Brain microvascular endothelial cell (primary cell): ENCODE measurements at places on chromosomes 1 and 21.

DNA sequence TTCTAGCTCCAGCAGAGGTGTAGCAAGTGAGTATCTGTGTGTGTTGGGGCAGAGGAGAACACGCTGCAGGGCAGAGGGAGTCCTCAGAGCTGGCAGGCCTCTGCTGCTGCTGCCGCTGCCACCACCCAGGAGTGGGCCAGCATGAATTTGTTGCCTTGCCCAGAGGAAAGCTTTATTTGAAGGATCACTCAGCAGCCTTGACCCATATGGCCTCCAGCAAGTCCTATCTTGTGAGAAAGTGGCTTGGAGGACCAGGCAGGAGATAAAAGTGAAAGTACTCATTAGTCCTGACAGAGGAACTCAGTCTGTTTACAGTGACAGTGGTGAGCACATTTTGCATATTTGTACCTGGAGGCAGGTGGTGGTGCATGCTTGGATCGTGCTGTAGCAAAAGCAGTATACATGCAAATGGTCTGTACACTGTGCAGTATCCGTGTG, 3.1 kb downstream of the TRAF5 start:
- DNase-seq: no peak

DNA sequence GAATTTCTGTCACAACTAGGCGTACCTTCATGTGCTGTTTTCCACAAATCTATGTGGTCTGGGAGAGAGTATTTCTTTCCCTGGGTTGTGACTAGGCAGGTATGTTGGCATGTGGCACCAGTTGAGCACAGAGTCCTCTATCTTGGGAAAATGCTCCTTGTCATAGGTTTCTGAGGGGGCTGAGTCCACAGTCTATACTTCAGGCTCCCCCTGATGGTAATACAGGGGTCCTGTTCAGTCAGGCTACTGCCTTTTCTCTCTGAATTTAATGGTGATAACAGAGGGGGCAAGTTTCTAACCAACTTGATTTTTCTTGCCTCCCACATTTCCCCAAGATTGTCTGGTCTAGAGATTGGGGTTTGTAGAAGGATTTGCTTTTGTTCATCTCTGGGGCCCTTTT, 35.8 kb downstream of the VANGL1 start:
- no peak for DNase-seq

- peak; percentile 11 for DNase-seq
Observed at GRCh38 chr1:71638081-71638766, 557.4 kb upstream of the ZRANB2 start.

DNA sequence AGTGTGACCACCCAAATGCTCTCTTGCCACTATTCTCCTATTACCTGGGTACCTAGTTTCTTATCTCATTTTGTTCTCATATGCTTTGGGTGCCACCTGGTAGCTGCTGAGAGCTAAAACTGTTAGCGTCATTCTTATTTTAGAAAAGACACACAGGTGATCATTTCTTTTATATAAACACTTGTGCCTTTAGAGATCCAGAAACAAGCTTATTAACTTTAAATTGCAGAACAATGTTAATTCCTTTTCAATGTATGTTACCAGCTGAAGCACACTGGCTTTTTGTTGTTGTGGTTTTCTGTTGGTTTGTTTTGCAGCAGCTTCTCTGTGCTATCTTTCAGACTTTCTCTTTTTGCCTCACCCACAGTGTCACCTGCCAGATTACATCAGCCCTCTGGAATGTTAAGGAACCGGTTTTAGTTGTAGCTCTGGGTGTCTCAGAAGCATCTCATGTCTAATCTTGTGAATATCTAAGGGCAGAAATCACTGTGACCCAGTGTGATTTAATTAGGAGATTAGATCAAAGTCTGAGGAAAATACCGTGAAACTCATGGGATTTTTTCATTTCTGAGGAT, 43.4 kb upstream of the SLC19A2 start:
- no peak for DNase-seq

DNA sequence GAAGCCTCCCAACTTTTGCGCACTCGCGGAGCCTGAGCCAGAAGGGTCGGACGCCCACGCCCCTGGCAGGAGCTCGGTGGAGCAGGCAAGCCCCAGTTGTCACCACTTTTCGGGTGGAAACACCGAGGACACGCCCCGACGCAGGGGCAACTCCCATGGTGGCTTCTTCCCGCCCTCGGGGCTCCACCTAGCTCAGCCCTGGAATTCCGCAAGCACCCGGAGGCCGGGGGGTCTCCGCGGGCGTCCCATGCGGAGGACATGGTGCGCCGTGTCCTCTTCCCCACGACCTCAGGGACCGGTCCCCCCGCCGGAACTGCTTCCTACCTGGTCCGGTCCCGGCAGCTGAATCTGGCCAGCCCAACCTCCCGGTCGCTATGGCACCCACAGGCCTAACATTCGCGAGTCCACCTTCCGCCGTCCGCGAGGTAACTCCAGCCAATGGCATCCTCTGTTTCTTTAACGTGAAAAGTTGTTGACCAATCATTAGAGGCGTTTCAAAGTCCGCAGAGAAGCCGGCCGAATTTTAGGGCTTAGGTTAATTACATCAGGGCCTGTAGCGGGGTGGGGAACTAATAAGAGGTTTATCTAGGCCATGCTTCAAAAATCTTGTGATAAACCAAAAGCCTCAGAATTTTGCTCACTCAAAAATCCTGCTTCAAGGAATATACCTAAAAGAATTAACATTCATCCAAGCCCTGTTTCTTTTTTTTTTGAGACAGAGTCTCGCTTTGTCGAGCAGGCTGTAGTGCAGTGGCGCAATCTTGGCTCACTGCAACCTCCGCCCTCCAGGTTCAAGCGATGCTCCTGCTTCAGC, at the start of gene STPG1:
TSS of gene STPG1 (minus strand) at position 433 of the 814 bp plus-strand sequence. CDS start 12,394 bp downstream, outside the sequence.
- DNase-seq: peak; percentile 77

- no peak for DNase-seq
Observed at GRCh38 chr1:223872308-223872901, 26.7 kb upstream of the TP53BP2 start.

DNA sequence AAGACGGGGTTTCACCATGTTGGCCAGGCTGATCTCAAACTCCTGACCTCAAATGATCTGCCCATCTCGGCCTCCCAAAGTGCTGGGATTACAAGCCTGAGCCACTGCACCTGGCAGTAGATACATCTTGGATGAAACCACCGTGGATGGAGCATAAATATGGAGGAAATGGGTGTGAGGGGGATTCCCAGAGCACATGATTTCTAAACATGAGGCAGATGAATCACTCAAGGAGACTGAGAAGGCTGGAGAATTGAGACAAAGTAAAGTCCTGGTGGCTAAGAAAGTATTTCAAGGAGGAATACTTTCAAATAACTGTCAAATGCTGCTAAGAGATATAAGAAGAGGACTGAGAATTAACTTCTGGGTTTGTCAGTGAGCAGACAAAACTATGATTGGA, 5.4 kb upstream of the PGBD5 start:
- no peak for DNase-seq

GRCh38 chr1:65894738-65895605, 102.3 kb downstream of the PDE4B start:
- DNase-seq: no peak

DNA sequence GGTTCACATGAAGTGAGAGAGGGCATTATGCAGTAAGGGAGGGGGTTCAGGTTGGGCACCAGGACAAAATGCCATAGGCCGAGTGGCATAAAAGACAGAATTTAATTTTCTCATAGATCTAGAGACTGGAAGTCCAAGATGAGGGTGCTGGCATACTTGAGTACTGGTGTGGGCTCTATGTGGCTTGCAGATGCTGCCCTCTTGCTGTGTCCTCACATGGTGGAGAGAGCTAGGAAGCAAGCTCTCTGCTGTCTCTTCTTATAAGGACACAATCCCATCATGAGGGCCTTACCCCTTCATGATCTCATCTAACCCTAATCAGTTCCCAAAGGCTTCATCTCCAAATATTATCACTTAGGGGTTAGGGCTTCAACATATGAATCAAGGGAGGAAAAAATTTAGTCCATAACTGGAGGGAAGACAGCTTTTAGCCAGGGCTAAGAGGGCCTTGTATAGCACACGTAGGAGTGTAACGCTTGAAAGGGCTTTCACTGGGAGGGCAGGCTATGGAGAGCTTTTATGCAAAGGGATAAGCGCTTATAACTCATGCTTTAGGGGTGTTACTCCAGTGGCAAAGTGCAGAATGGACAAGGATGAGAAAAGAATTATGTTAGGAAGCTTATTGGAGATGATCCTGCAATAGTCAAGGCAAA, 64.5 kb downstream of the PLPPR5 start:
- DNase-seq: no peak

GRCh38 chr21:36841866-36842265, 124.6 kb downstream of the HLCS start:
- no peak for DNase-seq

GRCh38 chr1:245516284-245516759, 361.5 kb downstream of the KIF26B start:
- no peak for DNase-seq
